ENCODE measurements at places on chromosomes 3 and 15. TPM values are rescaled to one million over a fixed set of nuclear protein-coding genes. Genes with fewer than 3 reads are reported as not detected.

DNA sequence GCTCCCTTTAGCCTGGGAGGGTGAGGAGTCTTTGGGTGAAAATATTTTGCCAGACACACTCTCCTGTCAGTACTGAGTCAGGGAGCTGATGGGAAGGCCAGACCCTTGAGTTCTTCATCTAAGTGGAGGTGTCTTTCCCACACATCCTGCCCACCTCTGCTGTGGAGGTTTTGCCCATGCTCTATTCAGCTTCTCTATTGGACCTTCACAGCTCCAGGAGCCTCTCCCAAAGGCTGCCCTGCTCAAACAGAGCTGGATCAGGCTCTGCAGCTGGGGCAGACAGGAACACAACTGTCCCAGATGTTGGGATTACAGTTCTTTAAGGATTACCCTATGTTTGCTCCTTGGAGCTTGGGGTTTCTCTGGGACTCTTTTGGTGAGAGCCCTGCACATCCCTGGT lies 77.9 kb downstream of the SPSB4 start:
- DNase-seq: no peak

DNA sequence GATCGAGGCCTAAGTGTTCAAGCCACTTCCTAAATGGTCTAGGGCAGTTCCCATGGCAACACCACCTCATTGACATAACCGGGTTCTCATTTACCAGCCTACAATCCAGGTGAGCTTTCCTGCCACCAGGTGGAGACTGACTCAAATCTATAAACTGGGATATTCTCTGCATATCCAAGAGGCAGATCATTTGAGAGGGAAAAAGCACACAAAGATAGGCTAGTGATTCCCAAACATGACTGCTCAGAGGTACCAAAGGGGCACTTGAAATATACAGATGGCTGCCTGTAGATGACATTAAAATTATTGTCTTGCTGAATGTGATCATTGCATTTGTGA lies 141.3 kb upstream of the PROK2 start:
- peak; percentile 92 for DNase-seq

DNA sequence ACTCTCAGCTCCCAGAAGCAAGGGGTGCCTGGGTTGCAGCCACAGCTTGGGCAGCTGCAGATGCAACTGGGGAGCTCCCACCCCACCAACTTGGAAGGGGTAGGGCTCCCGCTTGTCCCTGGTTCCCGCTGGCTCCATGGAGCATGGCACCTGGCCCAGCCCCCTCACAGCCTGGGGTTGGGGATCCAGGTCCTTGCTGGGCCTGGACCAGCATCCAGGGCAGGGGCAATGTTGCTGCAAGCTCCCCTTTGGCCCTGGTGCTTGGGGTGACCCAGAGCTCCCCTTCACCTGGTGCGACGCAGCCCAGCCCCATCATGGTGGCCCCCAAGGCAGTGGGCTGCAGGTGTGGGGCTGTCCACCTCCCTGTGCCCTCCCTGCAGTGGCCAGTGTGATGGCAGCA lies 99.6 kb upstream of the FRMD4B start:
- no peak for DNase-seq

GRCh38 chr3:129606636-129607390 lies at the start of gene PLXND1:
PLXND1 (minus strand) TSS chr3:129606676; CDS start chr3:129606639, 37 bp downstream.
- DNase-seq: peak; percentile 77

- peak; percentile 38 for DNase-seq
Observed at GRCh38 chr3:132135628-132136333, 101.0 kb upstream of the CPNE4 start.

GRCh38 chr3:178382449-178383061 lies 153.7 kb upstream of the KCNMB2 start:
- no peak for DNase-seq

DNA sequence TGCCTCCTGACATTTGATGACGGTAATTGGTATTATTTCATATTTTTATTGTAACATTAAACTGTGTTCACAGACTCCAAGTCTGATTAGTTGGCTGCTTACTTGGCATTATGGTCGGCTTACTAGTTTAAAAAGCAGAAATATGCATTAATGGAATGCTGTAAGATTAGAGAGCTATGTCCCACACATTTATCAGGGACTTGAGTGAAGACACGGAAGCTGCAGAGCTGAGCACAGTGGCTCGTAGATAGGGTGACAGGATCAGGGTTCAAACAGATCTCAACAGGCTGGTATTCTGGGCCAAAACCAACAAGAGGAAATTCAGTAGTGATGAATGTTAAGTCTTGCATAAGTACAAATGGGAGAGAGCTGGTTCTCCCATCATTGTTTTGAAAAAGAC lies 113.8 kb downstream of the ADAMTSL3 start:
- no peak for DNase-seq

- no peak for DNase-seq
Observed at GRCh38 chr3:43892526-43892925, 201.8 kb downstream of the ABHD5 start.

DNA sequence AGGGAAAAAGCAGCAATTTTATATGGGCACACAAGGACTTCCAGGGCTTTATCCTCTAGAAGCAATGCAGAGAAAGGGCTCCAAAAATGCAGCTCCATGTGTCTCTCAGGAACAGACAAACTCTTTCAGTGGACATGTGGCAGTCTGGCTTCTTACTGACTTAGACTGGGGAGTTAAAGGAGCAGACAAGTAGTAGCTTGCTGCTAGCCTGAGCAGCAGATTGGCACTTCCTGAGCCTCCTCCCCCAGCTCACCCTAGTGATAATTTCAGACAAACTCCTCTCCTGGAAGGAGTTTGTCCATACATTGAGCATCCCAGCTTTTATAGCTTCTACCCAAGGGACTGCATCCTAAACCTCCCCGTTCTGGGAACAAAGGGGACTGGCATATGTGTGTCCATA lies 101.7 kb upstream of the MANF start:
- no peak for DNase-seq

OR5H14 gene
- total RNA-seq: not detected
